ENCODE measurements at places on chromosomes 4 and X.

GRCh38 chr4:24561438-24562139, 22.8 kb downstream of the DHX15 start:
- DNase-seq: no peak

- peak; percentile 28 for DNase-seq
These were observed at the start of gene KCNIP4 for GRCh38 chr4:21948347-21949072. TSS of gene KCNIP4 (minus strand) at chr4:21948772.

- peak; percentile 95 for DNase-seq
These were observed 200.3 kb downstream of the PDGFC start for GRCh38 chr4:156771171-156771837.

DNA sequence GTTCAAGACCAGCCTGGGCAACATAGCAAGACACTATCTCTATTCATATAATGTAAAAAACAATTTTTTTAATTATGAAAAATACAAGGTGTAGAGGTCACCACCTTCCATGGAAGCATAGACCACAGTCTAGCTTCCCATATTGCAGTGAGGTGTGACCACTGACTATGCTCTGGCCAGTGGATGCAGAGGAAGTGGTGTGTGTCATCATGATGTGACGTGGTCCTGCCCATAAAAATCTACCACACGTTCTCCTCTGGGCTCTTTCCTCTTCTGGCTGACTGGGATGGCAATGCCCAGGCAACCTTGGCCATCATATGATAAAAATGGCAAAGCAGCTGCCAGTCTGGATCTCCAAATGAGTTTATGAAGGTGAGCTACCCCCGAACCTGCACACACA, 65.7 kb downstream of the RBM47 start:
- no peak for DNase-seq

DNA sequence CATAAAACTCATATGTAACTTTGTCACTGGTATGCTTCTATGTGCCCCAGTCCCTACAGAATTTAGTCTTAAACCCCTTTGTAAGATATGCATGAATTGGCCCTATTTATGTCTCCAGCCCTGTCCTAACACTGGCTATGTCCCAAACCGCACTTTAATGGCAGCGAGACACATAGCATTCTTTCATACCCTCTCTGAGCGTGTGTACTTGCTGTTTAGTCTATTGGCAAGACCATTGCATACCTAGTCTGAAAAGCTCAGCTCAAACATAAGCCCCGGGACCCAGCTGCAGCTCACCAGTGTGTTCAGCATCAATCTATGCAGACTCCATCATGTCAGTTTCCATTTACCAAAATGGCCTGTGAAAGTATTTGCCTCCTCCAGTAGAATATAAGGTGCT, 1018.4 kb upstream of the TENM3 start:
- no peak for DNase-seq

DNA sequence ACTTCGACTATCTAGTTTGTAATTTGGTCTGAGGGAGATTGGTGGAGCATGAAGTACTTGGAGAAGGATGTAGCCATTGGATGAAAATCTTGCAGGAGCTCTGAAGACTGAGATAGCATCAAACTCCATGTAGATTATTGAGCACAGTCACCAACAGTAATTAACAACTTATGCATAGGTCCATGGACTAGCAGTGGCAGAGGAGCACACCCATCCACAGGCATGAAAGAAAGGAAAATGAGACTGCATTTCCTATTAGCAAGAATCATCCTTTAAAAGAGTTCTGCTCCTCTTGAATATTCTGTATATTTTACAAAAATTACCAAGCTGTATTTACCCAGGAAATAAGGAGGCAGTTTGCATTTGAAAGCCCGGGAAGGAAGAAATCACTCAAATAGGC, 529.4 kb upstream of the ACTRT1 start:
- no peak for DNase-seq

- DNase-seq: peak; percentile 61
These were observed at the start of gene PCYT1B for GRCh38 chrX:24647257-24648058. TSS of gene PCYT1B (minus strand) at chrX:24647347. CDS start at chrX:24647105, 242 bp downstream.

DNA sequence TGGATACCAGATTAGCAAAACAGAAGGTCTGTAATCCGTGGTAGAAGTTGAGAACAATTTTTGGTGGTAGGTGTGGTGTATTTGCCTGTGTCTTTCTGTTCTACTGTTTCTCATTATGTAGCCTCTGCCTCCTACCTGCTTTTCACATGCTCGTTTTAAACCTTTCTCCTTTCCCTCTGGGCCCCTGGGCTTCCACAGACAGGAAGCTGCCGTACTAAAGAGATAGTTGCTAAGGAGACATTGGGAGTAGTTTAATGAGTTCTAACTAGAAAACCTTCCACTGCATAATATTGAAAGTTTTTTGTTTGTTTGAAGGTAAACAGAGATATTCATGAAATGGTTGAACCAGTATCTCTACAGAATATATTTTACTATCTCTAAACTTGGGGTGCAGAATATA, 107.8 kb downstream of the STOX2 start:
- DNase-seq: no peak

DNA sequence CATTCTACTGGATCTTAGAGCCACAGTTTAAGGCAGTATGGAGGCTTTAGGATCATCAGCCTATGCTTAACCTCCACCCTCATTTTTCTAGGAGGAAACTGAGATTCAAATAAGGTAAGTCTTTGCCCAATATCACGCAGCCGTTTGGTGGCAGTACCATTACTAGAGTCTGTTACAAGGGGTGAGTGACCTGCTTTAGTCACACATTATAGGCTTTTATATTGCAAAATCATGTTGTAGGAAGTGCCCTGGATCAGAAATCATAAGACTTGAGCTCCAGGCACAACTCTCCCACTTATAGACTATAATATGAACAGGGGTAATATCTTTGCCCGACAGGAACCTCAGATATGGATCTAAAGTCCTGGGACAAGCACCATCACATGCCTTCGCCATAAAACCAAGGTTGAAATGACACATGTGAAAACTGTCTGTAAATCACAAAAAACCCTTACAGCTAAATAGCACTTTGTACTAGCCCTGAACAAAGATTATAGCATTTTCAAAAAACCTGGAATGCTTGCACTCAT, 19.2 kb downstream of the HPSE start:
- no peak for DNase-seq

- DNase-seq: peak; percentile 90
These were observed 62.2 kb upstream of the PRPS1 start for GRCh38 chrX:107565931-107566603.

DNA sequence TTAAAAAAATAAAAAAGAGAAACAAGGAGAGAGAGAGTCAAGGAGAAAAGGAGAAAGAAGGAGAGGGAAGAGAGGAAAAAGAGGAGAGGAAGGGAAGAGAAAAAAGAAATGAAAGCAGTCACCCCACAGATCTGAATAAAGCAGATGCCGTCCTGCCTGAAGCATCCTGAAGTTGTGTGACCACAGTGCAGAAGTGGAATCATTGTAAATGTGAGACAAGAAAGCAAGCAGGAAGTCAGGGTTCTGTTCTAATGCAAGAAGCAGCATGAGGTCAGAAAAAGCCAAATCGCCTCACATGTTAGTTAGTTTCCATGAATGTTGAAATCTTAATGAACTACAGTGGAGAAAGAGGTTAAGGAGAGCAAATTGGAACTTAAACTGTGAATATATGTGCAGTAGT, 692.5 kb downstream of the CENPC start:
- DNase-seq: no peak

DNA sequence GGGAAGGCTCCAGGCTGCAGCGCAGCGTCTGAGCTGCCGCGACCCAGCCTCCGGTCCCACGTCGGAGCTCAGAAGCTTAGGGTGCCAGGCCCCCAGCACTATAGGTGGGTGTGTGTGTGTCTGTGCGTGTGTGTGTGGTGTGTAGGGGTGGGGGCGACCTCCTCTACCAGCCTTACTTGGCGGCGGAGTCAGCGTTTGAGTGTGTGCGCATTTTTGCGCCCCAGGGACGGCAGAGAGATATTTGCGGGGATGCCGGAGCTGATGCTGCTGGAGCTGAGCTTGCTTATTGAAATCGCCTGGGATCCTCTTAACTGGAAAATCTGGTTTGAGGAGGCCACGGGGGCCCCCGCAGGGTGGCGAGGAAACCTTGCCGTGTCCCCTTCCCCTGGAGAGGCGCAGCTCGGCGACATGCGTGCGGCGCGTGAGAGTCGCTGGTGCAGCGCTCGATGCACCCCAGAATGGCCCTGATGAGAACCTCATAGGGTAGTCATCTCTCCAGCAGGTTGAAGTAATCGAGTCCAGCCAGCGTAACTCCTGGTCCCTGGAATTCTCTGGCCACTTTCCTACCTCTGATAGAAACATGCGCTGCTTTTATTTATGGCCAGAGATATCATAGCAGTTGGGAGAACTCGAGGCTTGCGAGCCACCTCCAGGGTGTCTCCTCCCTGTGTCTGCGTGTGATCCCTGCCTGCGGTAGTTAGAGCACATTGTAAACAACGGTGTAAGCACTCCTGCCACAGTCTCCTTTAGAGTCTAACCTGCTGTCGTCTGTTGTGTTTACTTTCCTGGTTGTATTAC, 2.7 kb downstream of the ADGRL3 start:
- DNase-seq: no peak

DNA sequence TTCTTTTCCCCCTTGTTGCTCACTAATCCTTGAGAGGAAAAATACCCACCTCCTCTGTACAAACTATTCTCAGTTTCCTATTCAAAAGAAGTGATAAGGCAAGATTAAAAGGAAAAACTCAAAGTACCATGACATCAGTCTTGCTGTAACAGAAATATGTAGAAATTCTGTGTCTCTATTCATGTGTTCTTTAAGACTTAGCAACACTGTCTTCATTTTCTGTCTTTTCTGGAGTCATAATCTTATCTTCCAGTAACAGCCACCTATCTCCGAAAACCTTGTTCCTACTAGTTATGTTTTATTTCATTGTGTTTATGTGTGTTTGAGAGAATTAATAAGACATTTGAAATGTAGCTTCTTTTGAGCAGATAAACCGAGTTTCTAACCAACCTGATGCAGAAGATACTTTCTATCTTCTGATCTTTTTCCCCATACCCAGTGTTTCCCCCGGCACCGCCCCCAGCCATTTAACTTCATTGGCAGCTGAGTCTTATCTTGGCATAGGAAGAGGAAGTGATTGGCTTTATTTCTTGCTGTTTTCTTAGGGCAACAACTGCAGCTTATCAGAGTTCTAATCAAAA, 8.0 kb downstream of the FAM241A start:
- no peak for DNase-seq

DNA sequence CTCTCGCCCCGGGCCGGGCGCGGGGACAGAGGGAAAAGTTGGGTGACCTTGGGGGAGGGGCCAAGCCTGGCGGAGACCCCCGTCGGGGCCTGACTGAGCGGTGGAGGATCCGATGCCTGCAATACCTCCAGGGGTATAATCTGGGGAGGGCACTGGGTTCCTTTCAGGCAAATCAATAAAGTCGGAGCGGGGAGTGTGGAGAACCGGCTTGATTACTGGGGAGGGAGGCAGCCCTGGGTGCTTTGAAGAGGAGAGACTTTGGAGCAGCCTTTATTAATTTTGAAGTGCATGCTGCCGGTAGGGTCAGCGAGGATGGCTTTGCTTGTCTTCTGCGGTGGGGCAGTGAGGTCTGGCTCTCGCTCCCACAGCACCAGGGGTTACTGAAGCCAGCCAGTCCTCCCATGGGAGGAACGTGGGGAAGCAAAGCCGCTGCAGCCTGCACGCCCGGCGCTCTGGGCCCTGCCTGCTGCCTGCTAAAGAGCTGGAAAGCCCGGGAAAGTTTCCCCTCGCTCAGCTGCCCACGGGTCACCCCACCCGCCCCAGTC, 403 bp upstream of the LGI2 start:
- peak; percentile 47 for DNase-seq

GRCh38 chrX:1884446-1884845, 269.6 kb downstream of the ASMT start:
- DNase-seq: no peak

DNA sequence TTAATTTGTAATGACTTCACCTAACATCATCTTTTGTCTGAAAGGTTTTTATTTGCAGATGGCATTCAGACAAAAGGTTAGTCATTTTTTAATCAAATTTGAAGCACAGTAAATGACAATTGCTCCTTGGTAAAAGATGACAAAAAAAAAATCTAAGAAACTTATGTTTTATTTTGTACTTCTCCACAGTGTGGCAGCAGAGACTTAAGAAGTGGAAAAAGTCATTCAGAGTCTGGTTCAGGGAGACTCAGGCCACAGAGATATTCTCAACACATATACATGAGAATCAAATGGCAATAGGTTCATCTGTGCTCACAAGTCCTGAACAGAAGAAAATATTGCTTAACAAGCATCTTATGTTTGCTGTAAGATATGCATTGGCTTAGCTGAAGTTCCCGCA, 436.2 kb downstream of the KCNIP4 start:
- peak; percentile 64 for DNase-seq

DNA sequence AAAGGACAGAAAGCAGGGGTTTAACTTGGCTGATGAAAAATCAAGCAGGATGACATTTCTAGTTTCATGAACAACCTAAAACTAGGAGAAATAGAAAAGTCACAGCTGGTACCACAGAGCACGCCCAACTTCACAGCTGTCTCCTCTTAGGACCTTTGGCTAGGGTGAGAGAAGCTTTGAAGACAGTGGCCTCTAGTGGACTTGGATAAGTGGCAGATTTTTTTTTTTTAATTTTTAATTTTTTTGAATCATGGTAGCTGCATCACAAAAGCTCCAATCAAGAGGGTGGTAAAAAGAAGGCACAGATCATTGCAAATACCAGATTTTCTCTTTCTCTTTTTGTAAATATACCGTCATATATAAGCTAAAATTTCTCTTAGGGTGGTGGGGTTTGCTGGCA, 20.2 kb upstream of the MAP3K15 start:
- peak; percentile 54 for DNase-seq

GRCh38 chr4:7902101-7902553, 37.5 kb downstream of the AFAP1 start:
- no peak for DNase-seq

DNA sequence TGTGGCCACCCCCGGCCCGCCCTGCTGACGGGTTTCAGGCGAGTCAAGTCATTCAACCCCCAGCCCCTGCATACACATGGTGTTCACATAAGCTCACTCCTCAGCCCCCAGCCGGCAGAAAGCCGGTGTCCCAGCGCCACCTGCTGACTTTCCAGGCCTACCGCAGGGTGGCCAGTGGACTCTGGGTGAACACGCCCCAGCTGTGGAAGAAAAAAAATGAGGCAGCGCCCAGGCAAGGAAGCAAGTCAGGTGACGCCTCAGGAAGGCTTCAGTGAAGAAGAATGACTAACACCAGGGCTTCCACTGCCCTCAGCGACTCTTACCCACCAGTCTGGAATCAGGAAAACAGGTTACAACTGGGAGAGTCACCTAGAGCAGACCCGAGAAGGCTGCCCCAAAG, 15.8 kb downstream of the BCAP31 start:
- peak; percentile 78 for DNase-seq
